ACHN (cell line): ENCODE measurements at places on chromosomes 4 and X.
A peak's percentile ranks its signal among the peaks of the same experiment; 100 is the strongest.

DNA sequence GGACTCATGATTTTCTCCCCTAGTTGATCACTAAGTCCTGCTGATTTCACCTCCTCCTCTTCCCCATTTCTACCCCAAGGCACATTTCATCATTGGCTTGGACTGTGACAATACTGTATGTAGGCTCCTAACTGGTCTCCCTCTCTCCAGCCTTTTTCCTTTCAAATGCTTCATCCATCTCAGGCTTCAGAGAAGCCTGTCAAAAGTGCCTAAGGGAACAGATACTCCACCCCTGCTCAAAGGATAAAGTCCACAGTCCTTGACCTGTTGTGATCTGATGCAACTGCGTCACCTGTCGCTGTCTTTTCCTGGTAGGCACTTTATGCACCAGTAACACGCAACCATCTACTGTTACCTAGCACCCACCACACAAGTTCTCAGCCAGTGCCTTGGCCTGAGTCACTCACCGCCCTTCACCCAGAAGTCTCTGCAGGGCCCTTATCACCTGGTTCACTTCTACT is 12.8 kb downstream of the SCARB2 start:
- DNase-seq: no peak

DNA sequence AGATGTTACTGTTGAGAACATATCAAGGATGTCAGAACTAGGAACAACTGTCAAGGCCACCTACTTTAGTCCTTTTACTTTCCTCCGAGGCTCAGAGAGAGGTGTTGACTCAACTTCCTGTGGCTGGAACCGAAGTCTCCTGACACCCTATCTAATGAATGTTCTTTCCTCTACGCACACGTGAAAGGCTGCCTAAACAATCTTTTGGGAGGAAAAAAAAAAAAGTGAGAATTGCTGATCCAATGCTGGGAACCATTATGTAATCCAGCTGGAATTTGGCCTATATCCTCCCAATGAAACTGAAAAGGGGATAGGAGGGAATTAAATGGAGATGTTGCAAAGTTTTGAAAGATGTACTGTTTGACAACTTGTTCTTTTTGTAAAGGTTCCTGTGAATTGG is 8.3 kb upstream of the MAP7D3 start:
- no peak for DNase-seq

- peak; percentile 44 for DNase-seq
Measured at GRCh38 chr4:39032218-39033085, at the start of gene TMEM156. TSS of gene TMEM156 (minus strand) at chr4:39032409. CDS start at chr4:39032313, 96 bp downstream.

DNA sequence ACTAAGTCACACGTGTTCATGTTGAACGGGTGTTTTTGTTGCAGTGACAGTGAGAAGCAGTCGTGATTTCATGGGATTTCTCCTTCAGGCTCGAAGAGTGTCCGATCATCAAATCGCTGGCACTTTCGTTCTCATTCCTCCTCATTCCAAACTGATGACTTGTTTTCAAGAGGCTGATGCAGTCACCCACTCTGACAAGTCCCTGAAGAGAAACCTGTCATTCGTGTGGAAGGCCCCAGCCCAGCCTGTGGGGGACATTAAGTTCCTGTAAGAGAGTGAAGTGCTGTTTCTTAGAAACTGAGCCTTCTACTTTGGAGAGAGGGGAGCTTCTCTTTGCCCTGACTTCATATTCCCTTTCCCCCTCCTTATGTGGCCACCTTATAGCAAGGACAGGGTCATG is 8.0 kb downstream of the REELD1 start:
- DNase-seq: peak; percentile 79

DNA sequence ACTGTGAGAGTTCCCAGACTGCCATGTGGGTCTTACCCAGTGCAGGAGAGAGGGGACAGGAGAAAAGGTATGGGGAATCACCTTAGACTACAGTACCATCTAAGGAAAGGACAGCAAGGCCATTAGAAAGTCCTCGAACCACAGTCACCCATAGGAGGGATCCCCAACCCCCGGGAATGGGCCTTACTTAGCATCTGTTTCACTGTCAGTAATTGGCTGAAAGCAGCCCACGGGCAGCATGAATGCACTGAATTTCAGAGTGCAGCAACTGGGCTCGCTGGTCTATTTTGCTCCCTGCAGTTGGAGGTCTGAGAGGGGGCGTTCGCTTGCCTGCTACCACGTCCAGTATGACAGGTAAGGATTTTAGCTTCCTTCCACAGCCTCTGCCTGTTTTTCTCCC is 50.4 kb upstream of the KLHL8 start:
- no peak for DNase-seq

- DNase-seq: no peak
Measured at GRCh38 chr4:88746206-88746605, 48.6 kb upstream of the NAP1L5 start.

- no peak for DNase-seq
Measured at GRCh38 chr4:132572210-132572609, 576.9 kb upstream of the PCDH10 start.

DNA sequence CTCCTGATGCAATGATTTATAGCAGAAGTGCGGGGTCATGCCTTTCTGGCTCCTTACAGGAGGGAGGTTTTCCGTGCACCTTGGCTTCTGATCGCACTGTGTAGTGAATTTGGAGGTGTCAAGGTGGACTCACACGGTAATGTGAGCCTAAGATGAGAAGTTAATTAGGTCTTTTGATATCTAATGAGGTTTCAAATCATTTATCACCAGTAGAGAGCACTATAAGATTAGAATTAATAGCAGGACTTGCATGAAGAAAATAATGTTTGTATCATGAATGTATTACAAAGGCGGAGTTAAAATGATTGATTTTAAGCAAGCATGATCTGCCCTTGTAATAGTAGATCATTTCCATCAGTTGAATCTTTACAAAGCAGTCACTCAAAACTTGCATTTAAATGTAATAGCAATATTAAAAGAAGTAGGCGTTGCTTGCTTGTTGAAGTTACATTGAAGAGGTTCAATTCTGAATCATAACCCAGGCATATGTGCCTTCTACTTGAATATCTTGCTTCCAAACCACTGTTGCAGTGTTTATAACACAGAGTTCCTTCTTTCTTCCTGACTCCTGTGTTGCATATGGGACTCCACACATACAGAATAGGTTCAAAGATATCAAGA is 152.1 kb downstream of the FMR1NB start:
- DNase-seq: no peak

GRCh38 chr4:108783665-108784463 is 21.0 kb upstream of the ETNPPL start:
- peak; percentile 39 for DNase-seq

DNA sequence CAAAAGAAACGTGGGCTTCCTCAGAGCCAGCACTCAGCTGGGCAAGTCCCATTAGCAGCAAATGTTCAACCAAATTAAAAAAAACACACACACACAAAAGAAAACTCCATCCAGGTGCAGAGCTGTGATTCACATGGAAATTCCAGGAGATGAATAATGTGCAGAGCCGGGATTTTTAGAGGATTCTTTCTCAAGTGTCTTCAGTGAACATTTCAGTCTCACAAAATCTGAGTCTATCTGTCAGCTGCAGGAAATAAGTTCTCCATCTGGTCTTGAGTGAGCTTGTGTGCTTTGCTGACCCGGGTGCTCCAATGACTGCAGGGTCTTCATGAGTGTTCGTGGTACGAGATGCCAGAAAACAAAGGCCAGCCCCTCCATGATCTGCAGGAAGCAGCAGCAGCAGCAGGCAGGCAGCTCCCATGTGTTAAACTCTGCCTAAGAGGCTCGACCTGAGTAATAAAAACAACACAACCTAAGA is 44.3 kb downstream of the RASGEF1B start:
- peak; percentile 6 for DNase-seq

GRCh38 chrX:93673056-93673868 is at the start of gene NAP1L3:
TSS of gene NAP1L3 (minus strand) at chrX:93673578. CDS start at chrX:93673304, 274 bp downstream.
- peak; percentile 66 for DNase-seq

DNA sequence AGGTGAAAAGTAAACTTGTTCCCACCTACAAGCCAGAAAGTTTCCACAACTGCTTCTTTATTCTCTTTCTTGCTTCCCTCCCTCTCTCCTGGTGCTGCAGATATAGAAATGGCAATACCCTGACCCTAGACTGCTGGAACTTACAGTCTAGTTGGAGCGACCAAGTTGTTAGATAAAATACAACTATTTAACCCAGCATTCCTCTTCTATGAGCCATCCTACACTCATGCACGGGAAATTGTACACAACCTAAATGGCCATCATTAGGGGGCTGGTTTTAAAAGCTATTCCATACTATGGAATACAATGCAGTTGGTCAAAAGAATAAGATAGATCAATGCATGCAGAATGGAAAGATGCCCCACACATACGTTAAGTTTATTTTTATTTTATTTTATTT is 41.1 kb downstream of the PJA1 start:
- no peak for DNase-seq

- no peak for DNase-seq
Measured at GRCh38 chr4:2047781-2048581, 11.1 kb upstream of the NAT8L start.

DNA sequence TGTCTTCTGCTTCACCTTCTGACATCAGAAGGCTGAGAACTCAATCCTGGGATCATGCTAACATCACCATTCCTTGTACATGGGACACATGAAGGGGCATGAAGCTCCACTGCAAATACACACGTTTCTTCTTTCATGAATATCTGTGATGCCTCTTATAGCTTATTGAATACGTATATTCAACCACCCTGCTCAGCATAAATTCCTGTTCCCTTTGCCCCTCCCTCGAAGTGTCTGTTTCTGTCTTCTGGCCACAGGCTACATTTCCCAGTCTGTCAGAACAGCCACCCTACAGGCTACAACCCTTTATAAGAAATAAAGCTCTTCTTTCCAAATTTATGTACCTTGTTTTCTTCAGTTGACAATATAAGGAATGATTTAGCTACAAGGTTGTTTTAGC is 201.3 kb upstream of the STS start:
- no peak for DNase-seq

- DNase-seq: no peak
Measured at GRCh38 chrX:130702867-130703707, 199.9 kb downstream of the ENOX2 start.

DNA sequence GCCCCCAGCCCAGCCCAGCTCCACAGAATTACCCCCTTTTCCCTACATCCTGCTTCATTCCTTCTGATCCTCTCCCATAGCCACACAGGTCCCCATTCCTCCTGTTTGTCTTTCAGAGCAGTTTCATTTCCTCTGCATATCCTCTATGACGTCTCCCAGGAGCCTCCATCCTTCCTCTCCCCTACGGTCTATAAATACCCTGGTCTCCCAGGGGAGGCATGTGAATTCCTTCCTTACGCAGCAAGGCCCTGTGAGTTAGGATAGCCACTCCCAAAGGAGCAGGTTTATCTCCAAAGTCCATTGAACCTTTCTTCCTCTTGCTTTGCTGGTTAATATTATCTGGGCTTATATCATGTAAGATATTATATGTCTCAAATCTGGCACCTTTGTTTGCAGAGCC is 8.4 kb upstream of the APLN start:
- no peak for DNase-seq

DNA sequence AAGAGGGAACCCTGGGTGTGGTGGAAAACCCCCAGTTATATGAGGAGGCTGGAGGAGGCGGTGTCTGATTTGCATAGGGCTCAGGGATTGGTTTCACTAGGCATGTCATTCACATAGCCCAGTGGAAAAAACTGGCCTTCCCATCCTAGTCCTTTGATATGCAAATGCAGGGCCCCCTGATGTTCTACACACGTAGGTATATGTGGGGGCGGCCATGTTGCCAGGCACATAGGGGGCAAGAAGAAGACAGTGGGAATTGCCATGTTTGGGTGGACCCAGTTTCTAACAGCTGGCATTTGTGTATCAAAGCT is 34.0 kb upstream of the ENPP6 start:
- DNase-seq: no peak

- no peak for DNase-seq
Measured at GRCh38 chr4:95122001-95122400, 364.2 kb downstream of the BMPR1B start.

GRCh38 chr4:23006756-23007155 is 314.0 kb downstream of the GBA3 start:
- no peak for DNase-seq
